ENCODE measurements at places on chromosomes 3 and 15. TPM values are rescaled to one million over a fixed set of nuclear protein-coding genes. Genes with fewer than 3 reads are reported as not detected.

DNA sequence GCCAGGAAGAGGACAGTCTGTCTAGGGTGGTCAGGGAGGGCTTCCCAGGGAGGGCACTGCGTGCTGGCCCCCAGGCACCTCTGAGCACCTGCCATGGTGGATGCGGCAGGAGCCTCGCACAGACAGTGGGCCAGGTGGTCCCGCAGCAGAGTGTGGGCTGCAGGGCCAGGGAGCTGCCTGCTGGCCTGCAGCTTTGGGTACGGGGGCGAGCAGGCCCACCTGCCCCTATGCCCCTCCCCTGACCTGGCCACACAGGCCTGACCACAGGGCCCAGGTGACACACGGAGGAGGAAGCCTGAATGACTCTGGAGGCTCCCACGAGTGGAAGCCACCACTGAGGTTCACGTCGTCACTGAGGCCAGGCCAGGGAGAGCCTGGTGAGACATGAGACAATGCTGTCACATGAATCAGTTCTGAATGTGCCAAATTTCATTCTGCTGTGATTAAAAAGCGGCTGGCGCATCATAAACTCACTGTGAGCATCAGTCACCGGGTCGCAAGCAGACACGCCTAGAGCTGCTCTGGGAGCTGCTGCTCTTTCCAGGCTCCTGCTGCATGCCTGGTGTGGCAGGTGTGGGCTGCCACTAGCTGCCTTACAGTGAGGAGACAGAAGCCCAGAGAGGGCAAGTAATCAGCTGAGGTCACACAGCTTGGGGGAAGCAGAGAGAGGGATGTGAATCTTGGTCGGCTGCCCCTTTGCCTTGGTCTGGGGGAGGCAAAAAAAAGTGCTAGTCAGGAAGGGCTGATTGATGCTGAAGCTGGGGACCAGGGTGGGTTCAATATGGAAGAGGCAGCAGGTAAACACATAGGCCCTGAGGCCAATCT lies 39.5 kb upstream of the IQSEC1 start:
- DNase-seq = no peak

The C3orf85 gene
- total RNA-seq = not detected

The DMXL2 gene
- 35.5 TPM for total RNA-seq

The FAN1 gene
- total RNA-seq = 19.4 TPM

DNA sequence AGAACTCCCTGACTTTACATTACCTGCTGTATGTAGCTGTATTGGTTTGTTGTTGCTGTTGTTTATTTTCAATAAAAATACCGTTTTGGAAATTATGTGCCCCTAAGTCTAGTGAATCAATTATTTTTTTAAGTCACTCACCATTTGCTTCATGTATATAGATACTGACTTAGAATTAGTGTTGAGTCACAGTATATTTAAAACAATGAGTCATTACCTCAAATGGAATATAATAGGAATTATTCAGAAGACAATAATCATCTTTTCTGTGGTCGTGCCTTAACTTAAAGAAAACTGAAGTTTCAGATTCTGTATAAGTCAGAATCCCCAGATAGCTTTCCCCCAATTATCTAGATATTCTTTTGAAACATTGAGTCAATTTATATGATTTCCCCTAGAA lies 21.0 kb upstream of the ALDH1A2 start:
- DNase-seq = no peak

- no peak for DNase-seq
These were observed 4.4 kb downstream of the KLF15 start for GRCh38 chr3:126352476-126353454.

DNA sequence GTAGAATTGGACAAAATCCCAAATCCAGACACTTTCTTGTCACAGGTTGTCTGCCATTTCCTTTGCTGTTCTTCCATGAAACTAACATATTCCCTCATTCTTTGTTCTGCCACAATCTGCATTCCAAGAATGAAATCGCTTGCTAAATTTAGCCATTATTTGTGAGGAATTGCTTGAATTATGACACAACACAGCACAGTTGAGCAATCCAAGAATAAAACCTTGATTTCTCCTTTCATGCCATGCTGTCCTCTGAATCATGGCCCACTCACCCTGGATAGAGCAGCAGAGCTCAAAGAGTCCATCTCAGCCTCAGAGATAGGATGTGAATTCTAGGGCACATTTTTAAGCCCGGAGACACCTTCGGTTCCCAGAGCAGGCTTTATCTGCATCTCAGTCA lies 35.2 kb upstream of the GREM1 start:
- DNase-seq = peak; percentile 63

- DNase-seq = no peak
These were observed 7.1 kb upstream of the P3H2 start for GRCh38 chr3:190127797-190128196.

DNA sequence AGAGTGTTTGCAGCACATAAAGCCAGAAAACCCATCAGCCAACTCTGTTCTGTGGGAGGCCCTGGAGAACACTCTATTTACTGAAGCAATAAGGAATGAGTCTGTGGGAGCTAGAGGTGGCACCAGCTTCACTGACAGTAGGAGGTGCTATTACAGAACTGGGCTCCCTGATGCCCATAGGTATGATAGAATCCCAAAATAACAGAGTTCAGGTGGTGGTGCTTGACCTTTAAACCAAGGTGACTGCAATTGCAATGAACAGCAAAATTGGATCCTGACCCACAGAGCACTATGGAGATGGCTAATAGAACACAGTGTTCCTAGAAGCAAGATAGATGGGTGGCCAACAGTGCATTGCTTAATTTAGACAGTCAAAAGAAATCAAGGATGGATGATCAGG lies 95.4 kb upstream of the RNU6-1 start:
- no peak for DNase-seq

- DNase-seq = no peak
These were observed 548.2 kb downstream of the FOXP1 start for GRCh38 chr3:71035314-71035713.

DNA sequence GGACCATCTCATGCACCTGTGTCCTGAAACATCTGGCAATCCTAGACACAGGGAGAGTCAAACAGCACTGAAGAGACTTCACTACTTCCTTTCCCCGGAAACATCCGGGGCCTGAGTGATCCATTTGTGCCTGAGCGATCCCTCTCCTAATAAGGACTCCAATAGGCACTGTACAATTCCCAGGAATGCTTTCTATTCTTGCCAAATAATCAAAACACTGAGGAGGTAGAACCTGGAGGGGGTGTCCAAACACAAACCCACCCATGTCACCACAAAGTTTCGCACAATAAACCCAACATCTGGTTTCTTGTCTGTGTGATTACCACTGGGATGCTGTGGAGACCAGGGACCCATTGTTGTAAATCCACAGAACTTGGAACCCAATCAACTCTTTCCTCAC lies 205.0 kb downstream of the OPA1 start:
- peak; percentile 48 for DNase-seq

The KNL1 gene
- 11.8 TPM for total RNA-seq

DNA sequence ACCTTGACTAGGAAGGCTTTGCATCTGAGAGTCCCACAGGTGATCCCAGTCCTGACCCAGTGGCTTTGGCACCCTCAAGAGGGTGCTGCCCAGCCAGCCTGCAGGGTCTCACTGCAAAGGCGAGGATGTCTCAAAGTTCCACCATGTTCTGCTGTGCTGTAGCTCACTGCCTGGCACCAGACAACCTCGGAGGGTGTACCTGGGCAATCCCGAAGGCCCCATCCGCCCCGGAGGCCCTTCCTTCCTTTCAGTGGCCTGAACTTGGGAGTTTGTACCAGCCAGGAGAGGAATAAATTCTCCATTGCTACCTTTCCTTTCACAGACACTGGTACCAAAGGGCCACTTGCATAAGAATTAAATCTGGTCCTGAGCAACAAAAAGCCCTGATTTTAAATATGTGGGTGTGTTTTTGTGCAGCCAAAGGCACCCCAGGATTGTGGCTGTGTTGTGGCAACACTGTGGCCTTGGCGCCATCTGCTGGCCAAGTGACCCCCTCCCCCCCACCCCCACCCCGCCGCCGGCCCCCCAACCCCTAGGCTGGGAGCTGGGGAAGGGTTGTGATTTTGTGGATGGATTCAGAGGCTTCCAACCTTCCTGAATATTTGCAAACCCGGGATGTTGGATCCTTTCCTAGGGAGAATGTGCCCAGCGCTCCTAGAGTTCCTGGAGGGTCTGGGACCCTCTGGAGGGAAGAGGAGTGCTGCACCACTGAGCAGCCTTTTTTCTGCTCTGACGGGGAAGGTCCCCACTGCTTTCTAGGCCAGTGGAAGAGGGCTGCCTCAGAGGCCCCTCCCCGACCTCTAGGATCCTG lies 9.7 kb upstream of the PTPN23 start:
- DNase-seq = no peak

DNA sequence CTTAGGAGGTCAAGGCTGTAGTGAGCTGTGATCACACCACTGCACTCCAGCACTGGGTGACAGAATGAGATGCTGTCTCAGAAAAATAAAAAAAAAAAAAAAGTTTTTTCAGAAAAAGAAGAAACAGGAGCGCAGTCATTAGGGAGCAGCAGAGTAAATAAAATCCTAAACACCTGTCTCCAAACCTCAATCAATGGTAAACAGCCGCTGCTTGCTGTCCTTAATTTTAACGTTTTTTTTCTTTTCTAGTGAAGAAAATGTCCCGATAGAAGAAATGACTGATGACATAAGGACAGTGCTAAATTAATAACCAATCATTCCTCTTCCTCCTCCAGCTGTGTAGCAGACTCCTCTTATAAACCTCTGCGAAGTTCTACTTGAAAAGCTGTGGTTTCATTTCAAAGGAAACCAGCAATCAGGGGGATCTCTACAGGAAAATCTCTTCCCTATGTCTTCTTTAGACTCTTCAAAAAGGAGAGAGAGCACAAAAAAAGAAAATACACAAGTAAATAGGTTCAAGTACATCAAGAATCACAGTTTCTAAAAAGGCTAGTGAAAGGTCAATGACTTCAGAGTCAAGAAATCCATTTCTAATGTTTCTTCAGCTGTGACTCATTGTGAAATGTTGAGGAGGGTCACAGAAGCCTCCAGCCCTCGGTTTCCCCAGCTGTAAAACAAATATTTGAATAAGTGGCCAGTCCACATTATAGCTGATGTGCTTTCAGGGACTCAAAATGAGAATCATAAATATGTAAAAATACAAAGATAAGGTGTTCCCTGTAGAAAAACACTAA lies 127.6 kb downstream of the TMCO5A start:
- no peak for DNase-seq

The ARRDC4 gene
- 25.4 TPM for total RNA-seq

The SLC24A1 gene
- total RNA-seq = 4.8 TPM

- no peak for DNase-seq
These were observed 530.4 kb downstream of the AGBL1 start for GRCh38 chr15:86610038-86610437.

GRCh38 chr15:91338766-91339165 lies 238.7 kb downstream of the SV2B start:
- no peak for DNase-seq

- DNase-seq = no peak
These were observed 395.1 kb downstream of the UNC13C start for GRCh38 chr15:54373332-54373731.

DNA sequence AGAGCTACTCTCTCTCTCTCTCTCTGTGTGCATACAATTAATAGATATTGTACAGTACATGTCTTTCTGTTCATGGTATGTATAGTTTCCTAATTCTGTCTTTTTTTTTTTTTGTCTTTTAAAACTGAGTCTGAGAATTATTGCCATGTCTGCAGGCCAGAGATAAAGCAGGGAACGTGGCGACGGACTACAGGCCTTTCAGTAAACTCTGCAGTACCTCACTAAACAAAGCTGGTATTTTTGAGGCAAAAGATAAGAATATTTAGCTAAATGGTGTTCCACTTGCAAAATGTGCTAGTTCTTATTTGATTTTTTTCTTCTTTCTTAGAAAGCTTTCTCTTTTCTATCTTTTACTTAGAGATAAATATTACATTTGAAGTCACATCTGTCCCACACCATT lies 44.0 kb upstream of the EHHADH start:
- no peak for DNase-seq

DNA sequence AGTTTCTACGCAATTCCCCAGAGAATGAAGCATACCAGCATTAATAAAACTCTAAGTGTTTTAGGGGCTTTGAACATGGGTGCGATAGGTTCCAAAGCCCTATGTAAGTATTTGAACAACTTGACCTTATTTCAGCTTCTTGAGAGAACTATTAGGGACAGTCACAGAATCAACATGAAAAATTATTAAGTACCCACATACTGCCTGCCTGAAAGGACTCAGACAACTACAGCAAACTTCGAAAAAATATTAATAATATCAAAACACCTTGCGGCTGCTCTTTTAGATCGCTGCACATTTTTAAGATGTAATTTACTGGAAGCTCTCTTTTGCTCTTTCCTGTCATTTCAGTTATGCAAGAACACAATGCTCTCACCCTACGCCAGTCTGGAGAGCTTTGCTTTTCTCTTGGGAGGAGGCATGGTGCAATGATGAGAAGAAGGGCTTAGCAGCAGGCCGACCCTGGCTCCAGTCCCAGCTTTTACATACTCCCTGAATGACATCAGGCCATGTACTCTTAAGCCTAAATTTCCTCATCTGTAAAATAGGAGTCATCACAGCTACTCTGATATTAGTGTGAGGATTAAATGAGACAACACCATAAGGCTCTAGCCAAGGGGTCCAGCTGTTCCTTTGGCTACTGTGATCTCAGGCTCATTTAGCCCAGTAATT lies 640.7 kb downstream of the FHIT start:
- peak; percentile 5 for DNase-seq

DNA sequence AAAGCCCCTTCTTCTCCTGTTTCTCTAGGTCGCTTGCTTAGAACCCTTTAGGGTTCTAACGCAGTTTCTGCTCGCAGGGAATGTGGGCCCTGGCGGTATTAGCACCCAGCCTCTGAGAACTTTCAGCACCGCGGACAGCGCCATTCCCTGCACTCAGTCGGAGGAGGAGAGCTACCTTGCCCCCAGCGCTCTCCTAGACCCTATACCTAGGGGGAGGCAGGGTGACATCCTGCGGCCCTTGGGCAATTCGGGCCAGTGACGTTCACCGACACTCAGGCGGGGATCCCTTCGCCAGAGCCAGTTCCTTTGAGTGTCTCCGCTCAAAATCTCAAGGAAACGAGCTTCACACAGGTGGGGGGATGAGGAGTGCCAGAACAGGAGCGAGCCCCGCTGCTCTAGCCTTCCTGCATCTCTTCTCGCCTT lies 1.3 kb downstream of the SLC7A14 start:
- no peak for DNase-seq

- DNase-seq = no peak
These were observed 65.6 kb downstream of the LMLN start for GRCh38 chr3:198025644-198026043.

DNA sequence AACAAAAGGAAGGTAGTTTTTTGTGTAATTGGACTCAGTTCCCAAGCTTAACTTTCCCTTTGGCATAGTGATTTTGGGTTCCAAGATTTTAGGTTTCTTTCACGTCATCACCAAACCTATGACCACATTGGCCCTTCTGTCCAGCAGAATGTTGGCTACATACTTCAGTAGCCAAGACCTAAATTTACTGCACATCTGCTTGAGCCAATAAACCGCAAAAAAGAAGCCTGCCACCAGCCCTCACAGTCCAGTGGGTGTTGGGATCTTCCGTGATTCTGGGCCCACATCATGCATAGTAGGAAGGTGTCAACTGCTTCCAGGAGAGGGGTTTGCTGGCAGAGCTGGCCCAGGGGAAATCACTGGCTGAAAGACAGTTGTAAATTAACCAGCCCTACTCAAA lies 57.6 kb upstream of the LIPC start:
- no peak for DNase-seq
